DMS79 treated with DMSO at 0.1 percent for 48 hours (cell line): ENCODE measurements at places on chromosomes 11 and 22.

- DNase-seq = no peak
Measured at GRCh38 chr11:58933661-58934060, 5.6 kb upstream of the GLYATL1 start.

DNA sequence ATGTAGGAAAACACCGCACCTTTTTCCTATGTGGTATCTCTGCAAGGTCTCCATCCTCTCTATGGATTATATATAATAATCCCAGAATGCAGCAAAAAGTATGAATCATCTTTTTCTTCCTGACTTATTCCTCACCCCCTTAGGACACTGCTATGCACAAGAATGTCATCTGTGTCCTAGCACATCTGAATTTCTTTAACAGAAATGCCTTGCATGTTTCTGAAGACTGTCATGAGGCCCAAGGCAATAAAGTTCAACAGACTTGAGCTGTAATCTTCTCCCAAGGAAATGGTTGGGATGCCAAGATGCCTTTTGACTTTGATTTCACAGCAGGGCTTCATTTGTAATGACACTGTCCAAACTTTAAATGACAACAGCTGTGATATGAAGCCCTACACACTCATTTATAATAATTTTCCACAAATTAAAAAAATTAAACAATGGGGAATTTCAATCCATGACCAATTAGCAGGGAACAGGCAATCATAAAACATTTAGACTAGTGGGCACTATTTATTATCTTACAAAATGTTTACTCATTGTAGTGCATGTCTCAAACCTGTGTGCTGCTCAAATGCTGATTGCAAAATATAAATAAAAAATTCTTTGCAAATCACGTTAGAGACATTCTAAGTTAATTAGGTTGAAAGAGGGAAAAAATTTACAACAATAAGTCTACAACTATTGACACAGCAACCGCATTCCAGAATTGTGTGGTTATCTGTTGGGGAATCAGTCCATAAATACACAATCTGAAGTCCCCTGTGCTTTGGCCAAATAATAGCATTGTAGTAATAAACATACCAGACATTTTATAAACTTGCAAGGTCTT lies 242.3 kb downstream of the SWAP70 start:
- DNase-seq = no peak

DNA sequence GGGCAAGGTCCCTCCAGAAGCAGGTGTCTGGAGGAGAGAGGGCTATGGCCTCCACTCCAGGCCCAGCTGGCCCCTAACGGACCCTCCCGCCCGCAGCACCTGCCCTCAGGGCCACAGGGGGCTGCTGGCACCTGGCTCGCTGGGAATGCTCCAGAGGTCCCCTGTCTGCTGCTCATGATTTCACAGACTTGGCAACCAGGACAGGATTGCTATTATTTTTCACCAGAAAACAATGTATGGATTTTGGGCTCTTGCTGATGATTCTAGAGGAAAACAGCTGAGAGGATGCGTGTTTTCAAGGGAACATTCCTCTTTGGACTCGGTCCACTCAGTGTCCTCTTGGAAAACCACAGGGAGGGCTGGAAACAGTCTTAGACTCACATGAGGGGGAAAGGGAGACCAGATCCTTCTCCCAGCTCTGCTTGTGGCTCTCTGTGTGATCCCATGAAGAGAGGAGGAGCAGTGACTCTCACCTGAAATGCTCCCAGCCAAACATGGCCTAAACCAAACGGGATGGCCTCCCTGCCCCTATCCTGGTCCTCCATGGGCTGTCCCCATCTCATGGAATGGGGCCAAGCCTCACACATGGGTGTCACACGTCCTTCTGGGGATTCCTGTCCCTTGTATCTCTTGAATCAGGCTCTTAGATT lies 15.8 kb downstream of the MYEOV start:
- DNase-seq = no peak

GRCh38 chr11:73154178-73154577 lies 12.1 kb upstream of the FCHSD2 start:
- DNase-seq = no peak

GRCh38 chr11:118846181-118846935 lies 37.3 kb upstream of the CXCR5 start:
- DNase-seq = no peak

DNA sequence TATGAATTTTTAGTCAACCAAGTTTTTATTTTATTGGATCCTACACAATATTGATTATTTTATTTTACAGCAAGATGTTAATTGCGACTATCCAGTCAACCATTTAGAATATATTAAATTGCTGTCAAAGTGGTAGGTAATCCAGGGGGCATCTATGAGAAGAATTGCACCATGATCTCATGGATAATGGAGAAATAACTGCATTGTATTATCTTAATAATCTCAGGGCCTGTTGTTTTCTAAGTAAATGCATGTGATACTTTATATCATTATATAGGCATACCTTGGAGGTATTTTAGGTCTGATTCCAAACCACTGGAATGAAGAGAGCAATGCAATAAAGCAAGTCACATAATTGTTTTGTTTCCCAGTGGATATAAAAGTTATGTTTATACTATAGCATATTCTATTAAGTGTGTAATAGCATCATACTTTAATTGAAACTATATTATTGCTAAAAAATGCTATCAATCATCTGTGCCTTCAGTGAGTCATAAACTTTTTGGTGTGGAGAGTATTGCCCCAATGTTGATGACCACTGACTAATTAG lies 595.4 kb upstream of the CHORDC1 start:
- no peak for DNase-seq

GRCh38 chr22:20469110-20469868 lies 26.3 kb downstream of the KLHL22 start:
- DNase-seq = no peak

GRCh38 chr11:121105481-121106195 lies 4.6 kb downstream of the TECTA start:
- no peak for DNase-seq

- peak; percentile 11 for DNase-seq
Measured at GRCh38 chr11:127844876-127845275, 742.5 kb downstream of the ETS1 start.

GRCh38 chr11:115504276-115505158 lies at the start of gene CADM1:
TSS of gene CADM1 (minus strand) at chr11:115504415.
- DNase-seq = peak; percentile 100

GRCh38 chr11:34602245-34602644 lies 18.6 kb upstream of the EHF start:
- no peak for DNase-seq

- no peak for DNase-seq
Measured at GRCh38 chr22:42895087-42895486, 38.0 kb upstream of the ARFGAP3 start.

DNA sequence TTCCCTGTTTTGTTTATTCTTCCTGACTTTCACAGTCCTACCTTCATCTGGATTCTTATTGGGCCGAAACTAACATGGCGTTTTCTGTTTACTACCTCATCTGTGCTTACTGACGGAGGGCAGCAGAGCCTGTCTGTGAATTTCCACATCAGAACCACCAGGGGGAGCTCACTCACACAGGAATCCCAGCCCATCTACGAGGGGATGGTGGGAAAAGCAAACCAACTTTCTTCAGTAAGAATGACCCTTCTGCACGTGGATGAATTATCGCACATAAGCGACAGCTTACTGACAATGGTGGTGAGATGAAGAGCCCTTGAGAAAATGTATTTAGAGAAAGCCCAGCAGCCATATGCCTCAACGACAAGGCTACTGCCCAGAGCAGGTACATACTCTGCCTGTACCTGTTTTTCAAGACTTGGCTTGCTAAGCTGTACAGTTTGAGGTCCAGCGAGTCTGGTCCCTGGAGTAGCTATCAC lies 42.5 kb downstream of the LARGE2 start:
- peak; percentile 49 for DNase-seq

DNA sequence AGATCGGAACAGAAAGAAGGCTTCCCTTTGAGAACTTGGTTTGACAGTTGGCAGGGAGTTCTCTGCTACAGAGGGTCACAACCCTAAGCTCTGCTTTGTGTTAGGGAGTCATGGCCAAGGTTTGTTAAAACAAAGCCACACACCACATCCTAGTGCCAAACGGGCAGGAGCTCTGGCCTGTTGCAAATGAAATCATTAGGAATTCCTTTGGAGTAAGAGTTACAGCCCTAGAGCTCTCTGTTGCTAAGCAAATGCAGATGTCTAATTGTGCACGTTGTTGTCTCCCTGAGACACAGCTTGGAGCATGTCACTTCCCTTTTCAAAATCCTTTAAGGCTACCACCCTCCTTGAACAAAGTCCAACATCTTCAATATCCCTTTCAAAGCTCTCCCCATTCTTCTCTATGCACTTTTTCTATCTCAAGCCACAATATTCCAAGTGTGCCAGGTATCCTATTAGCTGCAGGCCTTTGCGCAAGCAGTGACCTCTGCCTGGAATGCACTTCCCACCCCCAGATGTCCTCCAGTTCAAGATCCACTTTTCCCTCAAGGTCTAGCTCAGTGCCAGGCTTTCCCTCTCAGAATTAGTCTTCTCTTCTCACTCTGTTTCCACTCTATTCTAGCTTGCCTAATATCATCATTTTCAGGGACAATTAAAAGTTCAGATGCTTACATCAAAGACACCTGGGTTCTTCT lies 253.7 kb upstream of the POU2AF2 start:
- DNase-seq = no peak

DNA sequence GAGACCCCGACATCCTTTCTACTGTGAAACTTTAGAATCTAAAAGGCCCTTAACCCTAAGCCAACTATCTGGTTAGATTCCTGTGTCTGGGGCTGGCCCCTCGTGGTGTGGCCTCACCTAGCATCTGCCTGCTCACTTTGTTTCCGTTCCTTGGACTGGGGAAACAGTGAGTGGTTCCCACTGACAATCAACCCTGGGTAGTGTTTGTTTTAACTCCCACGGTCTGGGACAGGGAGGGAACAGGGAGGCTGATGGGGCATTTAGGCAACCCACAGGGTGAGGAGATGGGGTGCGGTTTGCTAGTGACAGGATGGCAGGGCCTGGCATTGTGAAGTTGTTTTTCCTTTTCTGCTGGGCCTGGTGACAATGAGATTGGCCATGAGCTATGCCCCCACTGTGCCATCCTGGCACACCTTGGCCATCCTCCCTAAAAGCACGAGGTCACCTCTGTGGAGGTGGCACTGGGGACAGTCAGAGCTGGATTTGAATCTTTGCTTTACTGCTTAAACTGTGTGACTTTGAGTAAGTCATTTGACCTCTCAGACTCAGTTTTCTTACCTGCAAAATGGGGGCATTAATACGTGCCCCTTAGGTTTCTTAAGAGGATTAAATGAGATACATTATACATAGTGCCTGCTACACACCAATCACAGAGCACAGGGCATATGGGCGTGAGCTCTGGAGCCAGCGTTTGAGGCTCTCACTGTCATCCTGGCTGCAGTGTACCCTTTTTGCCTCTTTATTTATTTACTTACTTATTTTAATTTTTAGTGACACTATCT lies 31.4 kb downstream of the CHRDL2 start:
- no peak for DNase-seq

DNA sequence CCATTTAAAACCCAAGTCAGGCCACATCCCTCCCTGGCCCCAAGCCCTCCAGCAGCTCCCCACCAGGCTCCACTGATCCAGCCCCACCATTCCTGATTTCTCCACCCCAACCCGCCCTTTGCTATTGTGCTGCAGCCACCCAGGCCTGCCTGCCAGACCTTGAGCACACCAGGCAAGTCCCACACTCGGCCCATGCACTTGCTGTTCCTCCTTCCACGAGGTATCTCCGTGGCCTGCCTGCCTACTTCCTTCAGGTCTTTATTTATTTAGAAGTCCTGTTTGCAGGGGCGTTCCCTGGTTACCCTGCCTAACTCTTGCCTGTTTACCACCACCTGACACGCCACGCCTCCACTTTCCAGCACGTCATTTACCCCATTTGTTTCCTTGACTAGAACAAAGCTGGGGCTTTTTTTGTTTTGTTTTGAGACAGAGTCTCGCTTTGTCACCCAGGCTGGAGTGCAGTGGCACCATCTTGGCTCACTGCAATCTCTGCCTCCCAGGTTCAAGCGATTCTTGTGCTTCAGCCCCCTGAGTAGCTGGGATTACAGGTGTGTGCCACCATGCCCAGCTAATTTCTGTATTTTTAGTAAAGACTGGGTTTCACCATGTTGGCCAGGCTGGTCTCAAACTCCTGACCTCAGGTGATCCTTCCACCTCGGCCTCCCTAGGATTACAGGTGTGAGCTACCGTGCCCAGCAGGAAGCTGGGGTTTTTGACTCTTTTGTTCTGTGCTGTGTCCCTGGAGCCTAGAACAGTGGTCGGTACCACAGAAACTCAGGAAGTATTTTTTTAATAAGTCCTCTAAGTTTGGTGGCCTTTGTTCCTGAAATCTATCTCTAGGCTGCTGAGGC lies 6.7 kb downstream of the CENPM start:
- DNase-seq = no peak

GRCh38 chr11:11709447-11710239 lies 87.8 kb upstream of the GALNT18 start:
- no peak for DNase-seq

- no peak for DNase-seq
Measured at GRCh38 chr22:21802673-21803072, 64.8 kb downstream of the MAPK1 start.

- no peak for DNase-seq
Measured at GRCh38 chr11:1116666-1117390, 40.9 kb upstream of the MUC5AC start.

DNA sequence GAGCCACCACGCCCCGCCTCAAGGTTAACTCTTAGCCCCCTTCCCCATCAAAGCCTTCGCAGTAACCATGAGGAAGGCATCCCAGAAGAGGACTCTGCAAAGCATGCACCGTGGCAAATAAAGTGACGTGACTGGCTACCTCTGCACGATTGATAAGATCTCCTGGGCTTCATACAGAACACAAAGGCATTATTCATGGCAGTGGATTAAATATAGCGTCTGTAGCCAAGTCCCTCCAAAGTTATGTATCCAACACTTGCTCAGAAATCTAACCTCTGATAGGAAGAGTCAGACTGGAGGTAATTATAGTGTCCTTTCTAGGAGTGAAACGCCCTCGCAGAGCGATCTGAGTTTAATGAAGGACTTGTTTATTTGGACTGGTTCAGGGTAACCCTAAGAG lies 22.4 kb downstream of the CPT1A start:
- no peak for DNase-seq

GRCh38 chr11:10414659-10415058 lies 40.4 kb upstream of the AMPD3 start:
- no peak for DNase-seq

DNA sequence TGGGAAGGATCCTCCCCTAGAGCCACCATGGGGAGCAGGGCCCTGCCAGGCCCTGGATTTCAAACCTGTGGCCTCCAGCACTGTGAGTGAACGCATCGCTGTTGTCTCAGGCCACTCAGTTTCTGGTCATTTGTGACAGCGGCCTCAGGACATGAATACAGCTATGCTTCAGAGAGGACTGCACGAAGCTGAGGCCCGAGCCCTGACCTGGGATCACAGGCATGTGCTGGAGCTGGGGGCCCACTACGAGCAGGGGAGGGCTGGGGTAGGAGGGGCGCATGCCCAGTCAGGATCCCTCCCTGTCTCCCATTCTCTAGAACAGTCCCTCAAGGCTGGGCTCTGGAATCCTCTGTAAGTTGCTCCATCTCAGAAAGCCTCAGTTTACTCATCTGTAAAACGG lies 242.1 kb downstream of the CTTN start:
- DNase-seq = no peak

GRCh38 chr11:115503083-115503885 lies 931 bp downstream of the CADM1 start:
- DNase-seq = peak; percentile 59
